ENCODE measurements at places on chromosomes 4 and X. TPM values are rescaled to one million over a fixed set of nuclear protein-coding genes. Genes with fewer than 3 reads are reported as not detected.
A peak's percentile ranks its signal among the peaks of the same experiment; 100 is the strongest.

The CYBB gene
- not detected for total RNA-seq

DNA sequence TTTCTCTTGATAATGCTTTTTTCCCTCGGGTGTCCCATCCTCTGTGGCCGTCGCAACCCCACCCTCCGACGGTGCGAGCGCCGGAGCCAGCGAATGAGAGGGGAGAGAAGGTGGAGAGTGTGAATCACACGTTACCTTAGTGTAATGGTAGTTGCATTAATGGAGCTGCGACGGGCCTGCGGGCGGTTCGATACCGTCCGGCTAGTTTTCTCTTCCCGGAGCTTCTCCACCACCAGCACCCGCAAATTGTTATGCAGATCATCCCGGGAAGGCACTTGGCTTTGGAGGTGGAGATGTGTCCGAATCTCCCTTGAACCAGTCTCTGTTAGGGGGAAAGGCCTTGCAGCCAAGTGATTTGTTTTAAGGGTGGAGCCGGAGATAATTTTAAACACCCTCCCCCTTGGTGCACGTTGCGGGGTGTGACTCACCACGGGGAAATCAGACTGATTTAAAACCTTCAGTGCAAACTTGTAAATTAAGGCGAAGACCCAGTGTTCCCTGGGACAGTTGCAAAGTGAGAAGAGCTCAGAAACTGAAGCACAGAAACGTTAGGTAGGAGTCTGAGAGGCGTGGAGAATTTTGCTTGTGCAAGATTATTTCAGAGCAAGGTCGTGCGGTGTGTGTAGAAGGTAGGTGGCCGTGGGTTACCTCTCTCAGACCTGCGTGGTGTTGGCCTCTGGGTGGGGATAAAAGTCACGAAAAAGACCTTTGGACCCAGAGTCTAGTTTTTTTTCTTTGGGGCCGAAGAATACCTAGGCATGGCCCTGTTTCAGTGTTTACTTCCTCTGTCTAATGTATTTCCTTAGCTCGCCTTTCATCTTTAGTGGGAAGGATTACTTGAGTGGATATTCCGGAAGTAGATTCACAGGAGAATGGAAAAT, 1.3 kb downstream of the AFF1 start:
- DNase-seq: peak; percentile 75

- DNase-seq: no peak
These were observed 17.5 kb downstream of the MTMR8 start for GRCh38 chrX:64377753-64378152.

GRCh38 chr4:10584042-10584441, 100.5 kb downstream of the CLNK start:
- DNase-seq: peak; percentile 46

GRCh38 chrX:39133971-39134370, 332.7 kb downstream of the MID1IP1 start:
- DNase-seq: no peak

GRCh38 chrX:43560247-43560946, 95.7 kb upstream of the MAOA start:
- DNase-seq: no peak

GRCh38 chr4:76732246-76732645, 165.7 kb downstream of the SOWAHB start:
- DNase-seq: no peak

GRCh38 chr4:138181287-138181686, 60.9 kb downstream of the SLC7A11 start:
- DNase-seq: no peak

- DNase-seq: no peak
These were observed 15.8 kb upstream of the SPCS3 start for GRCh38 chr4:176303938-176304337.

DNA sequence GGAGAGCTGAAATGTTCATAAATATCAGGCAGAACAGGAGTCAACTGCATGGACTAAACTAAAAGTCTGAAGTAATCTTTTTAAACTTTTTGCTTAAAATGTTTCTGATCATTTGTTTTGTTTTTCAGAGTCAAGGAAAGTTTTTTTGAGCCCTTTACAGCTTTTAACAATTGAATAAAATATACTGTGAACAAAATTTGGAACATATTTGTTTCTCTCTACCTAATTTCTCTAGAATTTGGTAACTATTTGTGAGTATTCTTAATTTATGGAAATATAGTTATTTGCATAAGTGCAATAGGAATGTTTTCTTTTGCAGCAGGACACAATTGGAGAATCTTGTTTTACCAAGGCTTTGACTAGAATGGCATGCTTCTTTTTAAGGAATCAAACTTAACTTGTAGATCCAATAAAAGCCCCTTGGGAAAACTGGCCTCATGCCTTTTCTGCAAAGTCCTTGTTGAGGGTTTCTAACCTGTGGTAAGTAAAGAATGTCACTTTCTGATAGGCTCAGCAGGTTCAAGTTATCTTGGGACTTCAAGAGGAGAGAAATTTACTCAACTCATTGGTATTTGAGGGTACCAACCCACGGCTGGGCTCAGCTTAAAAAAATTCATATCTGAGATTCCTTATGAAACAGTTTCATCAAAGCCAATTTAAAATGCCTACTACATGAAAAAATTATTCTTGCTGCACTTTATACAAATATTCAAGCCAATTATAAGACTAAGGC, 91.5 kb downstream of the UPRT start:
- no peak for DNase-seq

DNA sequence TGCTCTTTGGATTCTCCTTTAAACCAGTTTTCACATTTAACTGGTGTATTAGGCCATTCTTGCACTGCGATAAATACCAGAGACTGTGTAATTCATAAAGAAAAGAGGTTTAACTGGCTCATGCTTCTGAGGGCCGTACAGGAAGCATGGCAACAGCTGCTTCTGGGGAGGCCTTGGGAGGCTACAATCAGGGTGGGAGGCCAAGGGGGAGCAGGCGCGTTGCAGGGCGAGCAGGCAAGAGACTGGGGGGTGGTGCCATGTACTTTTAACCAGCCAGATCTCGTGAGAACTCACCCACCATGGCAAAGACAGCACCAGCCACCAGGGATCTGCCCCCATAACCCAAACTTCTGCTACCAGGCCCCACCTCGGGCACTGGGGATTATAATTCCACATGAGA, 38.1 kb downstream of the RNF212 start:
- no peak for DNase-seq

The MAGEB10 gene
- not detected for total RNA-seq

The STK26 gene
- total RNA-seq: 10.2 TPM

The TSPAN5 gene
- total RNA-seq: 25.2 TPM

DNA sequence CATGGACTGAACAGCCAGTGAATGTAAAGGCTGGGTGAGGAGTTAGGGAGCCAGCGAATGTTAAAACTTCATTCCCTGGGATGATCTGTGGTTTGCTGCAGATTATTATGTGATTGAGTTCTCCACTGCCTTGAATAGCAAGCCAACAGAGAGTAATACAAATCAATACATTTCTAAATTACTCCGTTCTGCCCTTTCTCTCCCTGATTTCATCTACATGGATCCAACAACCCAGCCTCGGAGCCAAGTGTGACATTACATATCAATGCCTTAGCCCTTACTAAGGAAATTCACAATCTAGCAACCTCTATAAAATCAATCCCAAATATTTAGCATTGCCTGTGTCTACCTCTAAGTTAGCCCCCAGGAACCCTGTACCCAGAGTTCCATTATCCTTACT, 11.0 kb downstream of the HSD17B13 start:
- no peak for DNase-seq

DNA sequence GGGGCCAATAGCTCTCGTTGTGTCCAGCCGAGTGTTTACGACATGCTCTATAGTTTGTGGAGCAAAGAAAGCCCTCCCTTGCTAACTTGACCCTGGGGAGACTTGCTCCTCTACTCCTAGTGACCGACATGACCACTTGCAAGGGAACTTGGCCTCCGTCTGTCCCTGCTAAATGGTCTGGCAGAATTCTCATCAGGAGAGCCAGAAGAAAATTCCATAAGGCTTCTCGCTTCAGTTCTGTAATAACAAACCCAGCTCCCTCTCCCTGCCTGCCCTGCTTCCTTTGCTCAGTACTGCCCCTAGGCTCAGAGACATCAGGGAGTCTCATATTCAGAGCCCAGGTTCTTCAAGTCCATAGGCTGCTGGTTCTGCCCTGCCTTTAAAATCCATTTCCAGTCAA, 13.0 kb downstream of the DOCK11 start:
- no peak for DNase-seq

GRCh38 chr4:140875746-140876452, 119.7 kb upstream of the TBC1D9 start:
- no peak for DNase-seq

The GRIA3 gene
- 0.36 TPM for total RNA-seq

DNA sequence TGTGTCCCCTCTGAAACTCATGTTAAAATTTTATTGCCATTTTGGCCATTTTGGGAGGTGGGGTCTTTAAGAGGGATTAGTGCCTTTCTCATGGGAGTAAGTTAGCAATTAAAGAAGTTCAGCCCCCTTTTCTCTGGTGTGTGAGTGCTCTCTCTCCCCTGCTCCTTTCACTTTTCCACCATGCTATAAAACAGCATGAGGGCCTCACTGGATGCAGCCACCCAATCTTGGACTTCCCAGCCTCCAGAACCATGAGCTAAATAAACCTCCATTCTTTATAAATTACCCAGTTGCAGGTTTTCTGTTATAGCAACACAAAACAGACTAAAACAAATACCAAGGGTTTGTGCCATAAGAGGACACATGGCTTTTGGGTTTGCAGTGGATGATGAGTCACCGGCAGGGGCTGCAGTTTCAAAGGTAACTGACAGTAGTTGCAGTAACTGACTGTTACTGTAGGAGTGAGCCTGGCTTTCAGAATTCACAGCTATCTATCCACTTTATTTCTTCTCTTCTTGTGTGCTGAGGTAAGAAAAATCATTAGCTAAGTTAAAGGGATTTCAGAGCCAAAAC, 121.5 kb downstream of the PPEF1 start:
- peak; percentile 51 for DNase-seq

The POLN gene
- 0.59 TPM for total RNA-seq

- no peak for DNase-seq
These were observed at the start of gene NDST4 for GRCh38 chr4:115113506-115114106. Gene NDST4, minus strand, starts transcription at chr4:115113620. Its CDS starts 36,584 bp downstream, at chr4:115077036.
